Hematopoietic multipotent progenitor cell treated with erythropoietin and hydrocortisone succinate and interleukin-3 and kit ligand, for 8 days (in vitro differentiated cells): ENCODE measurements at places on chromosomes 3 and 15.

DNA sequence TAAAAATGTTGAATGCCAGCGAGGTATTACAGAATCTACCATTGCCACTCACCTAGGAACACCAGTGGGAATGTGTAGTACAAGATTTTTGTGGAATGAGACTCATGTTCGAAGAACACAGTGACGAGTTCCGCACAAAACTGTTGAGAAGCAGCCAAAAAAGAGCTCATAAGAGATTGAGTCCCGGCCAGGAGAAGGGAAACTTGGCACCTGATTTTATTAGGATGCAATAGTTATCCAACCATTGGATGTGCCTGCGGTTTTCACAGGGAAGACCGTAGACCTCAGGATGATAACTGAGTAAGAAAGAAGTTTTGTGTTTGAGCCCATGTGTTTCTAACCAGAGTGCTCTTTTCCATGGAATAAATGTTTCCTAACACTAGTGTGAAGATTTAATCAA, 88.9 kb downstream of the PTPRG start:
- no peak for DNase-seq

DNA sequence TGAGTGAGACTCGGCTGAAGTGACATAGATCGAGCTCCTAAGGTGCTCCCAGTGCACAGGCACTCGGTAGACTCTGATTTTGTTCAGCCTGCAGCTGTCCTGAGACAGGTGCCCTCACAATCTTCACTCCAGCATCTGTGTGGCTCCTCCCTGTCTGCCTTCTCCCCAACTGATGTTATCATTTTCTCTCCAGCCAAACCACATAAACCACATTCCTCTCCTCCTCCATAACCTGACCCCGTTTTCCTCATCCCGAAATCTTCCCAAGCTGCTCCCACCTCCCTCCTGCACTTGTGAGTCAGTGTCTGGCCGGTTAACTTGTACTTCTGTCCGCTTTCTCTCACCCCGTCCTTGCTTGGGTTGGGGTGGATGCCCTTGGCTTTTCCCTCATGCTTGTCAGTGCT, 93.3 kb upstream of the HACD2 start:
- no peak for DNase-seq

DNA sequence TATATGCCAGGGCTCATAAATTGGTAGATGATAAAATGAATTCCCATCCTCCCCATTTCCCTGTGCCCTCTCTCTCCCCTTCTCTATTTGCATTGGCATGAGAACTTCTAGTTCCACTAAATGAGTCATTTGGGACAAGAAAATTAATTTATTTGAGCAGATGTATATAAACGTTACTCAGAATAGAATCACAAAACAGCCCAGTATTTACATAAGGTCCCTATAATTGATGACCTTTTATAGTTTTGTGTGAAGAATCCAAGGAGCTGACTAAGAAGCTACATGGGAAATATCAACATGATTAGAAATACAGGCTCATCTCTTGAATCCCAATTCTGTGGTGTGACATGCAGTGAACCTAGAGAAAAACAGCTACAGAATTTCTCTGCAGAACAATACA, 617.7 kb upstream of the NR2F2 start:
- DNase-seq, result no peak

- no peak for DNase-seq
These were observed 890.9 kb upstream of the CFAP20DC start for GRCh38 chr3:59940718-59941117.

- no peak for DNase-seq
These were observed 5.2 kb downstream of the GRM2 start for GRCh38 chr3:51712038-51712420.

- no peak for DNase-seq
These were observed 35.8 kb downstream of the MYO9A start for GRCh38 chr15:72082176-72082575.

GRCh38 chr3:112128843-112129727, 4.0 kb downstream of the GCSAM start:
- DNase-seq, result no peak

- DNase-seq, result no peak
These were observed 152.0 kb downstream of the TJP1 start for GRCh38 chr15:29670266-29670665.

GRCh38 chr3:149771652-149772271, 19.5 kb upstream of the COMMD2 start:
- peak; percentile 47 for DNase-seq

DNA sequence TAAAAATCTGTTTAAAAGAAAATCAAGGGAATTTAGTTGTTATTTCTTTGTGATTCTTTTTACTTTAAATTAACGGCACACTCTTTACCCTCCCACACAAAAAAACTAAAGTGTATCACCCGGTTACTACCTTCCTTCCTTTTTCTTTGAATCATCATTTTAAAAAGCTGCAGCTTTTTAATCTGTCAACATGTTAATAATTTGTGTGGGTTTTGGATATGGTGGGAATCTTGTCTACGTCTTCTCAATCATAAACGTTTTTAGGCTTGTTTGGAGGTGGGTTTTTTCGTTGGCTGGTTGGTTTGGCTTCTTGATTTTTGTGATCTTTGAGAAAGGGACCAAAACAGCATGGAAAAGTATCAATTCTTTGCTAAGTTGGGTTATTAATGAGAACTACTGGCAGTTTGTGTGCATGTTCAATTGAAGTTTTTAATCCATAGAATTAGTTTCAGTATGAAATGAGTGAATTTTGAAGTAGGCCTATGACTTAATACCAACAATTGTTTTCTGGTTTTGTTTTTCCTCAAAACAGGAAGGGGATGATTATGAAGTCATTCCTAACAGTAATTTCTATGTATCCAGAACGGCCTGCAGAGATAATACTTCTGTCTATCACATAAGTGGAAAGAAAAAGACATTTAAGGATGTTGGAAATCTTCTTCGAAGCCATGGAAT, 4.5 kb downstream of the SMC4 start:
- no peak for DNase-seq

DNA sequence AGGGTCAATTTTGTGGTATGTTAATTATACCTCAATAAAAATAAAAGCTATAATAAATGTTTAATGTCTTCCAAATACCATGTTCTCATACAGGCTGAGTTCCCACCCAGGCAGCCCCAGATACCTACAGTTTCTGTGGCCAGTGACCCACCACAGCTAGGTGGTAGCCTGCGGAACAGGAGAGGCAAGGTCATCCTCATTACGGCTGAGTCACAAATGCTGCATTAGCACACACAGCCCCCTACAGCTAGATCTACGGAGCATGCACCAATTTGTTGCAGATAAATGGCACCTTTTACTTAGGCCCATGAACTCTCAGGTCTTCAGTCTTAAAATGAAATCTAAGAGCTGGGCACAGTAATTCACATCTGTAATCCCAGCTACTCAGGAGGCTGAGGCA, 5.1 kb downstream of the SPATA12 start:
- DNase-seq, result no peak

DNA sequence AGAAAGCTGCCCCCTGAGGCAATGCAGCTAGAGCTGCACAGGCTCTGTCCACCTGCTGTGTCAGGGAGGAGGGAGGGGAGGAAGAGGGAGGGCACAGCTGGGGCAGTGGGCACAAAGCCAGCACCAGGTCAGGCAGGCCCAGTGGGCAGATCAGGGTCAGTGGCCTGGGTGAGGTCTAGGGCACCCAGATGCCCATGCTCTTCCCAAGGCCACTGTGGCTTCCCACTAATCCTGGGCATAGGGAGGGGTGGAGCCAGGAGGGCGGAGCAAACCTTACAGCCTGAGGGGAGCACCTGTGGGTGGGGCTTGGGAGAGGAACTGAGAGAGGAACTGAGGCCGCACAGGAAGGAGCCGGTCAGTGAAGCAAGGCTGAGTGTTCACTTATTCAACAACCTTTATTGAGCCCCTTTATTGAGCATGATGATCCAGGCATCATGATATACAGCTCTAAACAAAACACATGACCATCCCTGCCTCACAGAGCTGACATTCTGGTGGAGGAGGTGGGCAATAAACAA, 55.0 kb downstream of the RHCG start:
- DNase-seq, result no peak
